ENCODE measurements at places on chromosomes 12 and 14.

GRCh38 chr14:103541709-103542604 is 13.0 kb downstream of the TRMT61A start:
- no peak for DNase-seq

- no peak for DNase-seq
Measured at GRCh38 chr12:52062167-52063081, 7.4 kb upstream of the ATG101 start.

GRCh38 chr12:24072302-24072701 is 122.8 kb upstream of the SOX5 start:
- DNase-seq: no peak

DNA sequence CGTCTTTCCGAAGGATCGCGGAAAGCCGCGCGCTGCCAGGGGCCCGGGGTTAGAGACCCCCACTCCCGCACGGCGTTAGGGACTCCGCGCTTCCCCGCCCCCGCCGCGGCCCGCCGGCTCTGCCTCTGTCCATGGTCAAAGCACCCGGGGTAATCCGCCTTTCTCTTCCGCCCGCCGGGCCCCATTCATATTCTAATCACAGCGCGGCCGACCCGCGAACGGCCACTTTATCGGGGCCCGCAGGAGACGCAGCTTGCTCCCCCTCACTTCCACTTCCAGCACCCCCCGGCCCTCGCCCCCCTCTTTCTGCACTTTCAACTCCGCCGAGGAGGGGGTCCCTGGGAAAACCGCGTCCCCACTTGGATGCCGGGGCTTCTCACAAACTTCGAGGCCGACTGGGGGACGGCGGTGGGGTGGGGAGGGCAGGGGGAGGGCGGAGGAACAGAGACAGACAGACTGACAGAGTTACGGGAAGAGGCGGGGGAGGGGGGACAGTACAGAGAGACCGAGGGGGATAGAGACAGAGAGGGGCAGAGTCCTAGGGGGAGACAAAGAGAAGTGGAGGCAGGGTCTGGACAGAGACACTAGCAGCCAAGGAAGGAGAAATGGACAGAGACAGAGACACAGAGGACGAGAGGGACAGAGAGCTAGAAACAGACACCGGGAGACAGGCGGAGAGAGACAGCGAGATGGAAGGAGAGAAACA is 1.1 kb upstream of the RFX4 start:
- no peak for DNase-seq

DNA sequence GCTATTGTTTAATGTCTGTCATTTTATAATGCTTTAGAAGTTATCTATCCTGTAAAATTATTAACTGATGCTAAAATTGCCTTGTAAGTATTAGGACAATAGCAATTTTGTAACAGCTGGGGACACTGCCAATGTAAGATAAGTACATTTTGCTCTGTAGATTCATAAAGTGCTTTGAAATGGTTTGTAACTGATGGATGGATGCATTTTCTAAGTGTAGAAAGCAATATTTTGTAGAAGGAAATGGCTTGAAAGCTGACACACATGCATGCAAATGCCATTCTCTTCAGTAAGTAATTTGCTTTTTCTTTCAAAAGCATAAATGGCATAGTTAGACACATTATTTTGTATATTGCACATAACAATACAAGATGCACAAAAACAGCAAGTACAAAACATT is 129.8 kb downstream of the FOXG1 start:
- no peak for DNase-seq

GRCh38 chr14:69013943-69014782 is 35.1 kb upstream of the ACTN1 start:
- no peak for DNase-seq

- DNase-seq: no peak
Measured at GRCh38 chr14:67332468-67332867, 27.1 kb downstream of the ATP6V1D start.

DNA sequence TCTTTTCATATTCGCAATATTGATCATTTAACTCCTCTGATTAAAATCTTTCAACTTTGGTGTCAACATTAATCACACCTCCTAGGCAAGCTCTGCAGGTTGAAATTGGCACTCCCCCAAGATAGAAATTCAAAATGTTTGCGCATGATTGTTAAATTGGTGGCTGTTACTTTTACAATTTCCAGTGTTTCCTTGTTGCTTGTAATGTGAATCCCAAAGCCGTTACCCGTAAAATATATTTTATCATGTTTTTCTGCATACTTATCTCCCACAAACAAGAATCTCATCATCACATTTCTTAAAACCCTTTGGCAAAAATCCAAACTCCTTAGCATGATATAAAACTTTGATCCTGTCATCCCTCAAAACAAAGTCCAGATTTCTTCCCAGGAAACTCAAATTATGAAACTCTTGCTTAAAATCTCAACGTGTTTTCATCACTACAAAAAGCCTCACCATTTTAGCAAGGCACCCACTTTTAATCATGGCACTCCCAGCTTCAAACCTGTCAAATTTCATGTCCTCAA is 14.7 kb downstream of the RTL1 start:
- no peak for DNase-seq

GRCh38 chr12:110745542-110746284 is 3.0 kb upstream of the PPP1CC start:
- no peak for DNase-seq

GRCh38 chr14:61202124-61202523 is 79.0 kb downstream of the TMEM30B start:
- DNase-seq: no peak

DNA sequence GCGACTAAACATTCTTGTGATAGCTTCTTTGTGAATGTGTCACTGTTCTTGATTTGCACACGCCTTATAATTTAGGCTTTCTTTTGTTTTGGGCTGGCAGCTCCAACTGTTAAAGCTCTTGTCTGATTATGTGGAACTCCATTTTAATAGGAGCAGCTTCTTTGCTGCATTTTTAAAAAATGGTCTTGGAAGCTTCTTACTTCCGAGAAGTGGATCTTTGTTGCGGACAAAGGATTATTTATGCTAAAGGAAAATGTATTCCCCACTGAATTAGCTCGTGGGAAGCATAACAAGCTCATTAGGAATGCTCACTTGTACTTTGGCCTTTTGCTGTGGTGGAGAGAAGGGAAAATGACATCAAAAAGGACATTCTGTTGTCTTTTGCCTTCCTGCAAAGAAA is 20.0 kb downstream of the GAS2L3 start:
- DNase-seq: no peak

- DNase-seq: no peak
Measured at GRCh38 chr14:79939235-79939634, 272.1 kb downstream of the DIO2 start.

DNA sequence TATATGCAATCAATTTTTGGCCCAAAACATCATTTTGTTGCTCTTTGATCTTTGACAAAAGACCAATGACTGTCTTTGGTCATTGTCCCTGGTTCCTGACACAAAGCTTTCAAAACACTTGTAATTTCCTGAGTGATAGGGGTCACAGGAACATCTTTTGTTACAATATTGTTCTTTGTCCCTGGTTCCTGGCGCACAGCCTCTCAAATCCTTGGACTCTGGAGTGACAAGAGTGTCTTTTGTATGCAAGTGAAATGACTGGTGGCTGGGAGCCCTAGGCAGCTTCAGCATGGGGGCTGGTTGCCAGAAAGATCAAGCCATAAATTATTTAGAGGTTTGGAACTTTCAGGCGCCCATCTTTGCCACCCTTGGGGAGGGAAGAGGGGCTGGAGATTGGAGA is 53.9 kb downstream of the DNAH10 start:
- DNase-seq: no peak

DNA sequence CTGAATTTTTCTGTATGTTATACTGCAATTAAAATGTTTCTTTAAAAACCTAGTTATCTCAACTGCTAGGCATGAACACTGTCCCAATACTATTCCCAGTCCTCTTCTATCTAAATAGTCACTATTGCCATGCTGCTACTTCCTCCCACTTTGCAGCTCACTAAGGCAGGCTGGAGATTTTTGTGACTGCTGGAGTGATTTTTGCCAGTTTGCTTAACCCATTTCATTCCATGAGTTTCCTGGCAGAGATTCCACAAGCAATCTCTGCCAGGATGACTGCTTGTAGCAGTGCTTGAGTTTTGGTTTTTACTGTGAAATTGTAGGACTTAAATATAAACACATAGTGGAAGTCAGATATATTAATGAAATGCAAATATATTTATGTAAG is 80.8 kb downstream of the BHLHE41 start:
- no peak for DNase-seq

GRCh38 chr12:30796891-30797371 is 42.2 kb upstream of the CAPRIN2 start:
- no peak for DNase-seq

DNA sequence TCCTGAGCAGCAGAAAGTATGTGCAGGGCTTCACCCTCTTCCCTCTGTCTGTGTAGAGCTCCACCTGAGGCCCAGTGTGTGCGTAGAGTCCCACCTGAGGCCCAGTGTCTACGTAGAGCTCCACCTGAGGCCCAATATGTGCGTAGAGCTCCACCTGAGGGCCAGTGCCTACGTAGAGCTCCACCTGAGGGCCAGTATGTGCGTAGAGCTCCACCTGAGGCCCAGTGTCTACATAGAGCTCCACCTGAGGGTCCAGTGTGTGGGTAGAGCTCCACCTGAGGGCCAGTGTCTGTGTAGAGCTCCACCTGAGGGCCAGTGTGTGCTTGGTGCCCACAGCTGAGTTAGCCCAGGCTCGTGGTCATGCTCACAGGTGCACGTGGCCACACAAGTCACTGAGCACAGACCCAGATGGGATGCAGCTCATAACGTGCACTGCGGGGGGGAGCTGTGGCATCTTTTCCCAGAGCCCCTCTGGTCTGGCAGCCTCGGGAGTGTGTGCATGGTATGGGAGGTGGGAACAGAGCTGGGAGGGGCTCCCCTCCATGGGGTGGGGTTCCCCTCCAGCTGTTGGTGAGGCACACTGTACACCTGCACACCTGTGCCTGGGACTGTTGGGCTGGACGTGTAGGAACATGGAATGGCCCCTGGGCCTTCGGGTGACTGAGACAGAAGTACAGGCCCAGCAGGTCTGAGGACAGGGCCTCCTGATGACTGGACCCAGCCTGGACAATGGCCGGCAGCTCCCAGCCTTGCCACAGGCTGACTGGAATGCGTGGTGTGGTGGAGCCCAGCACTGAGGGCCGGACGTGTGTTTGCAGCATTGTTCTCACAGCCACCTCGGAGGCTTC is 20.1 kb downstream of the PACS2 start:
- no peak for DNase-seq
